ENCODE measurements at places on chromosomes 2 and 18.
A peak's percentile ranks its signal among the peaks of the same experiment; 100 is the strongest.

DNA sequence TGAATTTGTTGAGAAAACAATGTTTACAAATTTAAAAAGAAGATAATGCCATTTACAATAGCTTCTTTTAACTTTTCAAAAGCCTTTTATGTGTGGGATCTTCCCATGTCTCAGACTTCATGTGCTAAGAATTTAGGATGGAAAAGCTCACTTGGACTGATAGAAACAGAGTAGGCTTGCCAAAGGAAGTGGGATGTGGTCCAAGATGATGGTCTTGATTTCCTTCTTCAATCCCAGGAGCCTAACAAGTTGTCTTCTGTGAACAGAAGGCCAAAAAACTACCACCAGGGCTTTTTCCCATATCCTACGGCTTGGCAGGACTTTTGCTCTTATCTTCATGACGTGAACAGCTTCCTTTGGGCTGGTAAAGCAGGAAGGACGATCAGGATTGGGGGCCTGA, 9.5 kb downstream of the CXCR4 start:
- DNase-seq, result no peak

- no peak for DNase-seq
These were observed 235.8 kb downstream of the SEPTIN10 start for GRCh38 chr2:109377976-109378375.

DNA sequence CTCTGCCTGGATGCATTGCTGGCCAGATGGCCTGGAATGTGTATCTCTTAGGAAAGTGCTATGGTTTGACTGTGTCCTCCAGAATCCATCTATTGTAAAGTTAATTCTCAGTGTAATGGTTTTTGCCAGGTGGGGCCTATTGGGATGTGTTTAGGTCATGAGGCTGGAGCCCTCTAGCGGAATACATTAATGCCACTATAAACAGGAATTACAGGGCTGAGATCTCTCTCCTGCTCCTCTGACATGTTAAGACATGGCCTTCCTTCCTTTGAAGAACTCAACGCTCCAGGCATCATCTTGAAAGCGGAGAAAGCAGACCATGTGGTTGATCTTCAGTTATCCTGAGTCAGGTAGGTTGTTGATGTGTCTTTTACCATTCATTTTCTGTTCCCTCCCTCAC, 276.4 kb downstream of the RPIA start:
- DNase-seq, result no peak

DNA sequence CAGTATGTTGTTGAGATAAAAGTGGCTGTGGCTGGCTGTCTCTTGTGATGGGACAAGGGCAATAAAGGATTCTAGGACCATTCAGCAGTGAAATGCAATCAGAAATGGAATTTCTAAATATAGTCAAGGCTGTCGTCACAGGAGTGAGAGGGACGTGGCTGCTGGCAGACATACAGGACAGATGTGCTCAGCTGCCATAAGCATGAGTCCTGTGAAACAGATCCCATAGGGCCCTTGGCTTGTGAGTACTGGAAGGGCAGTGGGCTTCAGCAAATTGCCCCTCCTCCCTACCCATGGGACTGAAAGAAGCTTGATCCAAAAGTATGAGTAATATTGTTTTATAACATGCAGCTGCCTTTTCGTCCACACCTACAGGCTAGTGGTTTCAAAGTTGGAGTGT, 4.2 kb upstream of the CNNM3 start:
- DNase-seq, result no peak

DNA sequence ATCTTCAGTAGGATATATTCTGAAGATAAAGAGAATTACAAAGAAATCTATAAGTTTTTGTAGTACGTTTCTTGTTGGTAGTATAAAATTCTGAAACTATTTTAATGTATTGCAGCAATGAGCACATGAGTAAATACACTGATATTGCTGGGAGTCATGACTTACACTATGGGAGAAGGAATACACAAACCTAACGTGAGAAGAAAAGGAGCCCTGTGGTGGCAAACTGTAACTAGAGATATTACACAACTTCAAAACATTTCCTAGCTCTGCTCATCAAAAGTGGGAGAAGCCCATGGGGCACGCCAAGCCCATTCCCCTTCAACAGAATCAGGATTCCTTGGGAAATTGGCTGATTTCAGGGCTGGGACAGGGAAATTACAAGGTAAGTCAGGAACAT, 20.5 kb downstream of the SPIRE1 start:
- DNase-seq, result no peak

- DNase-seq, result no peak
These were observed 2.4 kb downstream of the ITGA4 start for GRCh38 chr2:181459621-181460021.

DNA sequence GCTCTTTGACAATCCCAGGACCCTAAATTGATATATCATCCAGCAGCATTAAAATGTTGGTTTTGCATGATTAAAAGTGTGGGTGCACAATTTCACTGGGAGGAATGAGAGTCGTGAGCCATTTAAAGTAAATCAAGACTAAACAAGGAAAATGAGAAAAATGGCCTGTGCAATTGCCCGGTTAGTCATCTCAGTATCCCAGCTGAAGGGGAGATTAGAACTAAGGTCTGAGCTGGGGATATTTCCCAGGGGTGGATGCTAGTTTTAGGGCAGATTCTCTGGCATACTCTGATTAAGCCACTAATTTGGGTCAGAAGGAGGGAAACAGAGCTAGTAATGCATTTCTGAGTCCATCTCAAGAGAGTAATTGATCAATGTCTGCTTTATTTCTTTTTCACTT, 177.2 kb downstream of the EN1 start:
- DNase-seq, result no peak

- DNase-seq, result no peak
These were observed 129.8 kb downstream of the BCL2L11 start for GRCh38 chr2:111250448-111251030.

- DNase-seq, result no peak
These were observed 150.9 kb downstream of the SMAD7 start for GRCh38 chr18:48799724-48800315.

- DNase-seq, result no peak
These were observed 42.4 kb downstream of the ADI1 start for GRCh38 chr2:3476985-3477327.

DNA sequence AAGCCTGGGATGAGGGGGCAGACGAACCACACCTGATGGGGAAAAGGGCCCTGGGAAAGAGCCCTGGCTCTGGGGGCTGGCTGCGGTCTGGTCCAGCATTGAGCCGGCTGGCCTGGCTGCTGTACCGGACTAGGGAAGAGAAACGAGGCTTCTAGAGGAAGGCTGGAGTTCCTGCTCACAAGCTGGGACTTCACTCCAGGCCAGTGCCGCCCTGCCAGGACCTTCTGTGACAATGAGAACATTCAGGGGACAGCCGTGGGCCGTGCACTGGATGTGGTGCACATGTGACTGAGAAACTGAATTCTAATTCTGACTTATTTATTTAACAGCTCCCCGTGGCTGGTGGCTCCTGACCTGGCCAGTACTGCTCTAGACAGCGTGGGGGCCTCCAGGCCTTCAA, 269.3 kb downstream of the HDAC4 start:
- peak; percentile 76 for DNase-seq

- DNase-seq, result no peak
These were observed 31.9 kb upstream of the RPIA start for GRCh38 chr2:88659538-88659915.

GRCh38 chr2:100237770-100238169, 84.5 kb downstream of the LONRF2 start:
- DNase-seq, result no peak

GRCh38 chr18:24080861-24081260, 58.0 kb upstream of the CABYR start:
- no peak for DNase-seq

DNA sequence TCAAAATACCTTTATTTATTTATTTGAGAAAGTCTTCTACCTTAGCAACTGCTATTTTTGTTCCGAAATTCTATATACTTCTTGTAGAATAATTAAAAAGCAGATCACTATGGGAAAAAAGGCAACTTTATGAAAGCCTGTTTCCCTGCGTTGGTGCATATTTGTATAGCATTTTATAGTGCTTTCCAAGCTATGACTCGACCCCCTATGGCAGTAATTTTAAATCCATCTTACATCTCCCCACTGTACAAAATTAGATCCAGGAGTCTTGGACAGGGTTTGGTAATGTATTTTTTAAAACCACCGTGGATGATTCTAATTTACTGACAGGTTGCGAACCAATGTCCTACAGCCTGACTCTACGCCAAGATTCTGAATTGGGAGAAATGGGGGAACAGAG, 10.1 kb downstream of the TANK start:
- DNase-seq, result no peak

GRCh38 chr2:230964136-230964730, 31.7 kb upstream of the SPATA3 start:
- DNase-seq, result no peak

- DNase-seq, result no peak
These were observed 160.1 kb downstream of the HAUS1 start for GRCh38 chr18:46264255-46264654.

DNA sequence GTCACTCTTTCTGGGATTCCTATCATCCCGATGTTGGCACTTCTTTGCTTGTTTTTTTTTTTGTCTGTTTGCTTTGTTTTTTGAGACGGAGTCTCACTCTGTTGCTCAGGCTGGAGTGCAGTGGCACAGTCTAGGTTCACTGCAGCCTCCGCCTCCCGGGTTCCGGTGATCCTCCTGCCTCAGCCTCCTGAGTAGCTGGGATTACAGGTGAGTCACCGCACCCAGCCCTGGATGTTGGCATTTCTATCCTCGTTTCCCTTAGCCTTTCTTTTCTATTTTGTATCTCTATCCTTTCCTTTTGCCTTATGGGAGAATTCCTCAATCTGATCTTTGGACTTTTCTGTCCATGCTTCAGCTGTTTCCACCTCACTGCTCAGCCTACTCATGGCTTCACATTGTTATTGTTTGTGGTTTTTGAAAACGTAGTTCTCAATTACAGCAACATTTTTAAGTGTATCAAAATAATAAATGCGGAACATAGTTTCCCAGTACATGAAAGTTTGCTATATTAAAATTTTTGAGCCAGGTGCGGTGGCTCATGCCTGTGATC, 62.1 kb upstream of the ZNF516 start:
- no peak for DNase-seq

GRCh38 chr2:158619496-158619895, 162.7 kb downstream of the PKP4 start:
- DNase-seq, result no peak

DNA sequence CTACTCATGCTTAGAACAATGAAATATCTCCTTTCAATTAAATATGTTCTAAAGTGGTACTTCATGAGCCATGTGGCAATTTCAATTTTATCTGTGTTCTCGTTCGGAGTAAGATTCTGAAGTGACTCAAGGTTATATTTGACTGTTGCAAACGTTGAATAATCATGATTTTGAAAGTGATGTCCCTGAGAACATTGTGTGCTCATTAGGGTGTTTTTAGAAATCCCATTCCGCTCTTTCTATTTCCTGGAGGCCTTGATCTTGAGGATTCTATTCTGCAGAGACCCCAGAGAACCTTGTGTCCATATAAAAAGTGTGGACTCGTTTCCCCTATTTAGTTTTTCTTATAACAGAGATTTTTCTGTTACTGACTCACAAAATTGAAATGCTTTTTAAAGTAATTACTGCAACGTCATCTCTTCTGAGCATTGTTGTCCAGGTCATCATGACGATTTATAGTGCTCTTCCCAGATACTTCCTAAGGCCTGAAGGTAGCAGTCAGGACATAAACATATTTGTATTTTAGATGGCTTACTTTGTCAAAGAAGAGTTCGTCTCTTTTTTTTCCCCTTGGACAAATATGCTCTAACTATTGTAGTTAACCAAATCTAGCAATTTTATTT, 27.2 kb downstream of the IL1R2 start:
- DNase-seq, result no peak

- DNase-seq, result no peak
These were observed 88.6 kb downstream of the SH3YL1 start for GRCh38 chr2:175161-175786.

- no peak for DNase-seq
These were observed 100.3 kb downstream of the MBP start for GRCh38 chr18:77032181-77032701.

DNA sequence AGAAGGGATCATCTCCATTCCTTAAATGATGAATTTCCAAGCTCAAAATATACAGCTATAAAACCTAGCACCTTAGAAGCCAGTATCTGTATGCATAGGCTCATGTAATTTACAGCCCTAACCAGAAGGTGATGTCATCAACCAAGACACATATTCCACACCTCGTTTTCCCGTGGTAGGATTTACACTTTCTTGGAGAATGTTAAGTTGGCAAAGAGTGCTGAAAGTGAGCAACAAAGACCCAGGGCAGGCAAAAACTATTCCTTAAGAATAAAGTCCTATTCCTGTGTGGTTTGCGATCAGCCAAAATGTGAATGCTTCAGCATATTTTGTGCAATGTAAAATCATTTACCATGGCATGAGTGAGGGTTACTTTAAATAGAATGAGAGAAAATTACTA, 247.1 kb downstream of the OSR1 start:
- no peak for DNase-seq

DNA sequence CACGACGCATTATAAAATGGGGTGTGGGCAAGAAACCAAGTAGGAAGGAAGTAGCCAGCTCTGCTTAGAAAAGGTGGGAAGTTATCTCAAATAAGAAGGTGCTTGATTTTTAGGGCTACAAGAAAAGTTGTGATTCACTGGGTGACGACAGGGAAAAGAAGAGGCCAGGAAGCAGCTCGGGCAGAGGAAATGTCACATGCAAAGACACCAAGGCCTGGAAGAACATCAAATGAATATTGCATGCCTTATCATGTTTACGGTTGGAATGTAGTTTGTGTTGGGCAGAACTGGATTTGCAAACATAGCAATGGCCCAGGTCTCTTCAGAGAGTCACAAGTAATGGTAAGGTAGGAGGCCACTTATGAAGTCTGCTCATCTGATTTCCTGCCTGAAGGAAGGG, 610.6 kb downstream of the IRS1 start:
- no peak for DNase-seq

DNA sequence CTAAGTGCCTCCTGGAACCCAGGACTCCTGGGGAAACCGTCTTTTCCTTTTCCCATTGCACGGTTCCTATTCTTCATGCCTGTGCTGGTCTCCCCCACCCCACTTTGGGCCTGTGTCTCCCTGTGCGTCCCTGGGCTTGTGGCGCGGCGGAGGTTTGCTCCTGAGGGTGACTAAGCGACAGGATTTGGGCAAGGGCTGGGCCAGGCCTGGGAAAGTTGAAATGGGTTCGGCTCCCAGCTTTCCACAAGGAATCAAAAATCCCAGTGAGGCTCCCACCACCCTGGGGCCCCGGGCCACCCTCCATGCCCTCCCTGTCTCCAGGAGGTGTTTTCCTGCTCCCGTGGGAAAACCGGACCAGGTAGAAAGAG, 197.6 kb downstream of the NDUFA10 start:
- DNase-seq, result no peak

GRCh38 chr18:5309888-5310470, 14.5 kb upstream of the ZBTB14 start:
- no peak for DNase-seq

DNA sequence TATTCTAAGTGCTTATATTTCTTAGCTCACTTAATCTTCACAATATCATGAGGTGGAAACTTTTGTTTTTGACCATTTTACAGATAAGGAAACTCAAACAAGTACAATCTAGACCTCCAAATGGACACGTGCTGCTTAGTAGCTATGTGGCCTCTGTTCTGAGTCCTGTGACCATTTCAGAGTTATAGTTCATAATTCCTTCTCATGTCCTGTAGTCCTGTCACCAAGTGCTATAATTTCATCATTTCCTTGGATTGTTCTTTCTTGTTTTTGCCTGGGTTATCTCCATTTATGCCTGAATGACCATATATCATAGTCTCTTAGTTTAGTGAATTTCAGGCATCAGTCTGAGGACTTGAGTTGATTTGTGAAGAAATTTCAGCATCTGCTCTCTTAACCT, 91.7 kb downstream of the NUP35 start:
- DNase-seq, result no peak

GRCh38 chr2:587087-587960, 89.9 kb downstream of the TMEM18 start:
- DNase-seq, result no peak

All from hypothalamus (tissue), 51 donors.